NCI-H1436 (cell line): ENCODE measurements at places on chromosomes 7 and 10.

- DNase-seq = no peak
These were observed 8.3 kb downstream of the HOXA4 start for GRCh38 chr7:27122077-27122910.

GRCh38 chr7:69130396-69130795, 467.9 kb upstream of the AUTS2 start:
- DNase-seq = no peak

DNA sequence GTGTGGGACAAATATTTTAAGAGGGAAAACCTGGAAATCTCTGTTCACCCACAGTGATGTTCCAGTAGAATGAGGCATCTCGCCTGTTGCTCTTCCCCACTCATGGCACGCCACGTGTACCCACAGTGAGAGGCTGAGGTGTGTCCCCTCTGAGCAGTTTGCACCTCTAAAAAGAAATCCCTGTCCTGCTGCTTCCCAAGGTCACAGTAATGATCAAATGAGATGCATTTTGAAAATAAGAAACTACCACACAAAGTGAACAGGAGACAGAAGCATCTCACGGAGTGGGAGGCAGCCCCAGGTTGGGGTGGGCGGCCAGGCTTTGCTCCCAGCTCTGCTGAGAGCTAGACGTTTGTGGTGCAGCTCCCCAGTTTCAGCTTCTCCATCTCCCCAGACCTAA, 12.4 kb upstream of the ZNF777 start:
- DNase-seq = no peak

GRCh38 chr7:12685550-12685949, 1.9 kb upstream of the ARL4A start:
- peak; percentile 7 for DNase-seq

GRCh38 chr7:129604713-129605437, 6.6 kb upstream of the NRF1 start:
- no peak for DNase-seq

DNA sequence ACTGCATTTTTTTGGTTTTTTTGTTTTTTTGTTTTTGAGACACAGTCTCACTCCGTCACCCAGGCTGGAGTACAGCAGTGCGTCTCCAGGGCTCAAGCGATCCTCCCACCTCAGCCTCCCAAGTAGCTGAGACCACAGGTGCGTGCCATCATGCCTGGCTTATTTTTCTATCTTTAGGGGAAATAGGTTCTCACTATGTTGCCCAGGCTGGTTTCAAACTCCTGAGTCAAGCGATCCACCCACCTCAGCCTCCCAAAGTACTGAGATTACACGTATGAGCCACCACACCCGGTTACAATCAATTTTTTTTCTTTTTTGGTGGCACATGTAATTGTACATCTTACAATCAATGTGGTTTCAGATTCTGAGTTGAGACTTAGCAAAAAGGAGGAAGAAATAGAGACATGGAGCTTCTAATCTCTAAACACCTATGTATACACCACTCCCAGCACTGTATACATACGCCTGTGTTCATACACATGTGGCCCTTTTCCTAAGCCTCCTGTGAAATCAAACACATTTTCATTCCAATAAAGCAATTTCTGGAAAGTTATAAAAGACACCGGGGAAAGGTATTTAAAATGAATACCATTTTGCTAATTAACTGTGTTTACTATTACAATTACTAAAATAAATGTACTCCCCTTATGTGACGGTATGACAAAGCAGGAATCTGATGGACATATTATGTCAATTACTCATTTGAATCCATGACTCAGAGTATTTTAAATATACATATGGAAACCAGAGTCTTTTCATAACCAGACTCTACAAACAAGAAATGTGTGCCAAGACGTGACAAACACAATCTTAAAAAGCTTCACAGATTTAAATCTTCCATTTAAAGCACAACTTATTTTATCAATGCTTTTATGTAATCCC, 40.9 kb downstream of the SMURF1 start:
- no peak for DNase-seq

DNA sequence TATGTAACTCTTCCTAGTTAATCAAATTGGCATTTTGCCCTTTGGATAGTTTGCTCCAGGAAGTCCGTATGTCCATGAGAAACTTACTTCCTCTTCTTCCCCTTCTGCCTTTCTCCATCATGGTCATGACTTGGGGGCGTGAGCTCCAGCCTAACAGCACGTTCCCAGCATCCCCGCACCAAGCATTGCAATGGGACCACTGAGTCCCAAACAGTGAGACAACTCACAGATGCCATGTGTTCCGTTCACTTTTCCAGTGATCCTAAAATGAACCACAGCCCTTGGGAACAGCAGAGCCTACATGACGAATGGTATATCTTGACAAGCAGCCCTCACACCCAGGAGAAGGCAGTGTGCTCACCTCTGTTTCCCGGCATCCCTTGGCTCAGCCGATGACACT, 10.7 kb downstream of the BTBD16 start:
- no peak for DNase-seq

DNA sequence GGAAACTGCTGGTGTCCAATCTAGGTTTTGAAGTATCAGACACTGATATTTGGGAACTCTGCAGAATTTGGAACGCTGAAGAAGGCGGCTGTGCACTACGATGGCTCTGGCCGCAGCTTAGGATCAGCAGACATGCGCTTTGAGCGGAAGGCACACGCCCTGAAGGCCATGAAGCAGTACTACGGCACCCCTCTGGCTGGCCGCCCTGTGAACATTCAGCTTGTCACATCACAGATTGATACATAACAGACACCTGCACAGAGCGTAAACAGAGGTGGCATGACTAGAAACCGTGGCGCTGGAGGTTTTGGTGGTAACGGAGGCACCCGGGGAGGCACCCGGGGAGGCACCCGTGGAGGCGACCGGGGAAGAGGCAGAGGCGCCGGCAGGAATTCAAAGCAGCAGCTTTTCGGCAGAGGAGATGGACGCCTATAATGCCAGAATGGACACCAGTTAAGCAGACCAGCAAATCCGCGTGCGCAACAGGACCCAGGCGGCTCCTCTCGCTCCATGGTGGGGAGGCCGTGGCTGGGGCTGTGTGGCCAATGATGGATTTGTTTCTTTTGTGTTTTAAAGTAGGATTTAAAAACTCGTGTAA, 22.2 kb upstream of the CCL24 start:
- DNase-seq = no peak

DNA sequence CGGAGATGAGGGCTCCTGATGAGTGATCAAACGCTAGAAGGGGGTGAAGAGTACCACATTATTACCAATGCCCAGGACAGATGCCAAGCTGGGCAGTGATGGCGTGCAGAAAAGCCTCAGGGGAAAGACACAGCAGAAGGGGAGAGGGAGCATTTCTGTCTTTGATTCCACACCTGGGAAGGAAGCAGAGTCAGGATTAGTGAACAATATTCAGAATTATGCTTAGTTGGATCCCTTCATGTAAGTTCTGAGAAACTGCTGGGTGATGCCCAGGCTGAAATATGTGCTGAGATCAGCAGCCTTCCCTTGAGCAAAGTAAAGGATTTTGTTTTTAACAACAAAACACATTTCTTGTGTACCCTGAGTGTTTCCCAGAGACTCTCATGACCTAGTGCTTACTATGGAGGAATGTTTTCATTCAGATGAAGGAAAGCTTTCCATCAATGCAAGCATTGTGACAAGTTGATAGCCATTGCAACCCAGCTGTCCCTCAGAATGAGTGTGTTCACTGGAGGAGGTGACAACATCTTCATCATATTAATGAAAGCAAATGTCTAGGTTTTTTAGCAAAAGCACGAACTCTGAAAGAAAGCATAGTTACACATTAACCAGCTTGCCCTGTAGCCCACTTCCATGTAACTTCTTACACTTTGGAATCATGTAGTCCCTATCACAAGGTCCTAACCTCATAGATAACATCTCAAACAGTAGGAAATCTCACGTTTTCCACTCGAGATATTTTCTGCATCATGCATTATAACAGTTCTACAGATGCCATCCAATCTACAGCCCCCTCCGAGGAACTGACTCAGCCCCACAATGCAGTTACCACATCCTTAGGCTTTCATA, 23.8 kb upstream of the AKR1C1 start:
- DNase-seq = no peak

DNA sequence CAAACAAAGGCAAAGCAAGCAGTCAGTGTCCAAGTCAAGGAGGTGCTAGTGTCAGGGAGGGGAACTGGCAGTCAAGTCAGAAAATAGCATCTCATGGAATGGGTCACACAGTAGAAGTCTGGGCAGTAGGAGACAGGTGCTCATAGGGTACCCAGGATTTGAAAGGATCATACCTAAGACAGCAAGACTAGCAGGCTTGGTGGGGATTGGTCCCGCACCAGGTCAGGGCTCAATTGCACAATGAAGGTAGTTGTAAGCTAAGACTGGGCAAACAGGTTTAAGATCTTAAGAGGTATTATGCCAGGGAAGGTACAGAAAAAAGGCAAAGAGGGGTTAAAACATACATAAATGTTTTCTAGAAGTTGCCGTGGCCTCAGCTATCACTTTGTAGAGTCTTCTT, 181.4 kb upstream of the ETV1 start:
- no peak for DNase-seq

- DNase-seq = no peak
These were observed 74.4 kb upstream of the EFCAB10 start for GRCh38 chr7:105655500-105656380.

- DNase-seq = no peak
These were observed 29.2 kb downstream of the KIAA1549 start for GRCh38 chr7:138951953-138952352.

DNA sequence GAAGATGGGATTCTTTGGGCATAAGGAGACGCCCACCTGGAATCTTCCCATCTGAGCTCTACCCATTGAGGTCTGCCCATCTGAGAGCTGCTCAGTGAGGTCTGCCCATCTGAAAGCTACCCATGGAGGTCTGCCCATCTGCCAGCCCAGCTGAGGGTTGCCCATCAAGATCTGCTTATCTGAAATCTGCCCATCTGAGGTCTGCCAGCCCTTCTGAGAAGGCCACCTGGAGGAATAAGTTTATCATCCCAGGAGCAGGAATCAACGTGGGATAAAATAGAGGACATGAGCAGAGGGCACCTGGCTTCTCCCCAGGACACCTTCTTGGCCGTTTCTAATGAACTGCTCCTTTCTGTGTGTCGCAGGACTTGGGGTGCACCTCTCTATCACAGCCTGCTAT, 35.3 kb upstream of the PDZD8 start:
- DNase-seq = no peak

GRCh38 chr7:81605493-81605892, 164.4 kb downstream of the HGF start:
- no peak for DNase-seq

DNA sequence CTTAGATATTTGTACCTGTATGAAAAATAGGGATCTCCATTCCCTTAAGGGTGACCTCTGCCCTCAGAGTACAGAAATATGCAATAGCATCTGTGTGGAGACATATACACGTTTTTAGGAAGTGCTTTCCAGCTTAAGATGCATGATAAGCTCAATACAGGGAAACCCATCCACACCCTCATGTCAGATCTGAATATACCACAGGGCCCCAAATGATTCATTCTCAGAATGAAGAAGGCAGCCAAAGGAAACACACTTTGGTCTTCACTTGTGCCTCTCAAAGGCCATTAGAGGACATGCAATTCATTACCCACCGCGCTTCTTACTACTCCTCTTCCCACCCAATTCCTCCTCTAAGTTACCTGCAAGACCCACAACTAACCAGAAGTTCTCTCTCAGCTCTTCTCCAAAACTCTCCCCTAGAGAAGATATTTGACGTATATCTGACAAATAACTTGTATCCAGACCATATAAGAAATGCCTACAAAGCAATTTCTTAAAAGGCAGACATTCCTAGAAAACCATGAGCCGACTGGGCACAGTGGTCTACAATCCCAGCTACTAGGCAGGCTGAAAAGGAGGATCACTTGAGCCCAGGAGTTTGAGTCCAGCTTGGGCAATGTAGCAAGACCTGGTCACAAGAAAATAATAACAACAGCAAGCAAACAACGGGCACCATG, 103.0 kb downstream of the OAT start:
- no peak for DNase-seq

- DNase-seq = no peak
These were observed 22.0 kb downstream of the ITGB8 start for GRCh38 chr7:20352573-20353306.

DNA sequence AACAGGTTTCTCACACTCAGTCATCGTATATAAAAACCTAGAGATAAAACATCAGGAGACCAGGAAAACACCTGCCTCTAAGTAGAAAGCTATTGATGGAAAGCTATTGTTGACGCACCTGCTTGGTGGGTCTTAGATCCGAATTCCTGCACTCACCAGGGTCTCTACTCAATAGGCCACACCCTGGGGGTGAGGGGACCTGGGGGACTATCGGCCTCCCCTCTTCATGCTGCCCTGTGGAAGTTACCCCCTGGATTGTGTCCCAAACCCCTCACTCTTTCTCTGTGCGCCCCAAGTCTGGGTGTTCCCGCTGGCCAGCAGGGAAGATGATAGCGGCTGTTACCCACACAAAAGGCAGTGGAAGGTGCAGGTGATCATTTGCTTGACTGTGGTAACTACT, 313.0 kb downstream of the WDR37 start:
- no peak for DNase-seq

DNA sequence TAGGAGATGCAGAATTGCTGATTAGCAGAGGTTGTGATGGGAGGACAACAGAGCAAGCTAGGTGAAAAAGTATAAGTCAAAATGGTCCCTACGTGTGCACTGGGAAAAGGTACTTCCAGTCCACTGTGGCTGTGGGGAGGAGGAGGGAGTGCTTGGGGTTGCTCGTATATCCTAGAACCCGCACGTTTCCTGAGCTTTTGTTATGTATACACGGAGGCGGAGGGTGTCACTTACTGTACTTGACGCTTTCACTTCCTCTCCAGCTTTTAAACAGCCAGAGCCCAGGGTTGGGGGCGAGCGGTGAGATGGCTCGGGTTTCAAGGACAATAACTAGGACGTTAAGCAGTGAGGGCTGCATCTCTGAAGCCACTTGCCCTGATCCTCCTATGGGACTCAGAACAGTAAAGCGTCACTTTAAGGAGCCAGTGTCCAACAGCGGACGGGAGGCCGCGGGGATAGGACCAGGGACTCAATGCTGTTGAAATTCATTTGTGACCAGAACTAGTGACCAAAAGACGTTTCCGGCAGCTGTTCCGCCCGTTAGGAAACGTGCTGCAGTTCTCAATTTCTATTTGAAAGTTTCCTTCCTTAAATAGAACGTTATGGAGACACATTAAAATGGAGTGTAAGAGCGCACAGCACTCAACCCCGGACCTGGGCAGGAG, 985 bp upstream of the ETV1 start:
- peak; percentile 78 for DNase-seq

- no peak for DNase-seq
These were observed 231.2 kb upstream of the SEMA3A start for GRCh38 chr7:84425702-84426259.

- DNase-seq = no peak
These were observed 315.2 kb upstream of the GLI3 start for GRCh38 chr7:42552227-42552626.

DNA sequence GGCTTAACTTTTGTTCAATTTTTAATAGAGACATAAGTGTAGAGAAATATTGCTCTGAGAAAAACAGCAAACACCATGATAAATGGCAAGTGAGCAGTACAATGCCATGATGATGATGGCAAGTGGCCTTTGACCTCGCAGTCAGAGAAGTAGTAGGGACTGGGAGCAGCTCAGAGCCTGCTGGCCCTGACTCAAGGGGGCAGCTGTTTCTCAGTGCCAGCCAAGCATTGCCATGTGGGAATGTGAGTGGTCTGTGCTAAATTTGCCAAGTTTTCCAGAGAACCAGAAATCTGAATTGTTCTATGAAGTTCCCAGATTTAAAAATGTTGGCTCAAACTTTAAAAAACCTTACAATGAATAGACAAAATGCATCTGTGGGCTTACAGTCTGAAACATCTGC, 187.9 kb downstream of the BICC1 start:
- DNase-seq = no peak

- DNase-seq = no peak
These were observed 428.2 kb upstream of the POT1 start for GRCh38 chr7:125357676-125358455.

GRCh38 chr7:45035893-45036292, 35.9 kb downstream of the CCM2 start:
- DNase-seq = no peak
